ENCODE measurements at places on chromosomes 2 and 18. TPM values are rescaled to one million over a fixed set of nuclear protein-coding genes. Genes with fewer than 3 reads are reported as not detected.

Gene KLF11
- total RNA-seq: 8.5 TPM

Gene KIF1A
- not detected for total RNA-seq

Gene UGT1A4
- 3.9 TPM for total RNA-seq

- no peak for DNase-seq
Observed at GRCh38 chr2:226581661-226582060, 218.0 kb downstream of the IRS1 start.

Measured in HT-29 (cell line).